Stimulated activated CD4-positive, alpha-beta T cell treated with anti-CD3 and anti-CD28 coated beads, Interleukin-4, amount 100 ng/mL, for 24 hours (primary cell): ENCODE measurements at places on chromosomes 13 and 19.
A peak's percentile ranks its signal among the peaks of the same experiment; 100 is the strongest.

DNA sequence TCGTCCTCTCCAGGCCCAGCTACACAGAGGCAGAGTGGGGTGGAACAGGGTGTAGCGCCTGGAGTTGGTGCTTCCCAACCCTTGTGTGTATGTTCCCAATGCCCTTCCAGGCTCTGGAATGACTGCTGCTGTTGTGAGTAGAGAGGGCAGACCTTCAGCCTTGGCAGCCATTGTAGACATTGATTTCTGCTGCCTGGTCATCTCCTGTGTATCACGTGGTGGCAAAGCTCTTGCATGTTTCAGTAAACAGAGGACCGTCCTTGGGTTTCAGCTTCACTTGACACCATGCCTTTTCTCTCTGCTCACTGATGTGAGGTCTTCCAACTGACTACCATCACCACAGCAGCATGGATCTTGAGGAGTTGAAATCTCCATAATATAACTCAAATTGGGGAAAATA, 397.9 kb downstream of the COG6 start:
- no peak for DNase-seq

- DNase-seq: no peak
Observed at GRCh38 chr13:98099627-98100026, 43.3 kb upstream of the FARP1 start.

GRCh38 chr13:79429309-79429708, 23.3 kb upstream of the RBM26 start:
- no peak for DNase-seq

DNA sequence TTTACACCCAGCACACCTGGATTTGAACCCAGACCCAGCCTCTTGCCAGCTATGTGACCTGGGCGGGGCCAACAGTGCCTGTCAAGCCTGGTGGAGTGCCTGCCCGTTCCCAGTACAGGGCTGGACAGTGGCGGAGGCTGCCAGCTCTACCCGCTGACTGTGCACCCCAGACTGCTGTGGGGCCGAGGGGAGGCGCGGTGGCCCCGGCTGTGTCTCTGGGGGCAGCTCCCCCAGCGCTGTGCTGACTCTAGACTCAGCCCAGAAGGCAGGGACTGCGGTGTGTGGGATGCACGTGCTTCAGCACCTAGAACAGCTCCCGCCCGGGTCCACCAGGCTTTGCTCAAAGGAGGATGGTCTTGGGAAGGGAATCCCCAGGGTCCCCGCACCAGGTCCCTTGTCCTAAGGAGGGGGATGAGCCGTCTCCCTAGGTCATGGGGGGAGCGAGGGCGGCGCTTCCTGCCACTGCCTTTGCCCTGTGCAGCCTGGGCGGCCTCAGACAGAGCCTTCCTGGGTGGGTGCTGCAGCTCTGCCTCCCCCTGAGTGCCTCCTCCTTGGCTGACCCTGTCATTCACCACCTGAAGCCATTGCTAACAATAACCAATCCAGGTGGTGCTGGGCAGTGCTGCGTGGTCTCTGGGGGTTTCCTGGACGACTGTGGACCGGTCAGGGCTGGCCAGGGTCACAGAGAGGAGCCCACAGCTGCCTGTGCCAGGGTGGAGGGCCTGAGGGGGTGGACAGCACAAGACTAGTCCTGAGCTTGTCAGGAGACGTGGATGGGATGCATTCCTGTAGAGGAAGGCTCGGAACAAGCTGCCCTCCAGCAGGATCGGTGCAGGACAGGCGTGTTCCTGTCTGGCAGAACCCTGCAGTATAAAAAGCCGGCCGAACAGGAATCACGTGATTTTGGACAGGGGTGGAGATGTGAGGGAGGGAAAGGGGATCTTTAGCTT, 18.6 kb downstream of the TMEM255B start:
- no peak for DNase-seq

DNA sequence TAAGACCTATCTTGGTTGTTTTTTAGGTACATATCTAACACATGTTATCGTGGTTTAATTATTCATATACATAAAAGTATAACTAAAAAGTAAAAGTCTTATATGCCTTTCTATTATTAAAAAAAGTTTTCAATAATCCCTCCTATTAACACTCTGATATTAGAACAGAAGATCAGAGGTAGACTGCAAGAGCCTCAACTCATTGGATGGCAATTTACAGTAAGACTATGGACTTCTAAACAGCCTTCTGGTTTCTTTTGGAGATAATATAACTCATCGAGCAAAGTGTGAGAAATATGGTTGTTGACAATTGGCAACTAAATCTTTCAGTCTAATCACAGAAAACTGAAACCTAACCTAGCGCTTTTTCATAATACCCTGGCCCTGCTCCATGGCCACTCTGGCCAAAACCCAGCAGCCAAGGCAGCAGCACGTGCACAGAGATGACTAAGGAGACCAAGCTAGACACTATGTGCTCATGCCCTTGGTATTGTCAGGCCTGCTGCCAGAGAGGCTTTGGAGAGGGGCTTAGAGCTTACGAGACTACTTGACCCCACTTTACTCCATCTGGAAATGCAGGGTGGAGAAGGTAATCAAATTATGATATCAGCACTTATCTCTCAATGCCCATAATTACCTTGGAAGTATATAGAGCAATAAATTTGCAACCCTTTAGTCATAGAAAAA, 40.6 kb upstream of the EEF1AKMT1 start:
- DNase-seq: no peak

GRCh38 chr19:41398050-41398418, 416 bp downstream of the BCKDHA start:
- DNase-seq: no peak

DNA sequence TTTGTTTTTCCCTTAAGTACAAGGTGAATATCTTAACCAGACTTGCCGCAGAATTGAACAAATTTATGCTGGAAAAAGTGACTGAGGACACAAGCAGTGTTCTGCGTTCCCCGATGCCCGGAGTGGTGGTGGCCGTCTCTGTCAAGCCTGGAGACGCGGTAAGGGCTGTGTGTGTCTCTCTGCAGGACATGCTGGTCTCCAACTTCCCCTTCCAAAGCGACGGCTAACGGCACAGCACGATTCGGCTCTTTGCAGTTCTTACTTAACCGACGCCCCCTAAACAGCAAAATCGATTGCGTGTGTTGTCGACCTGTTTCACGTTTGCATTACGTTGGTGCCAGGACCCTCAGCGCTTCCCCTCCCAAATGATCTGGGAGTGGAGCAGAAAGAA, 73.2 kb downstream of the GGACT start:
- DNase-seq: no peak

DNA sequence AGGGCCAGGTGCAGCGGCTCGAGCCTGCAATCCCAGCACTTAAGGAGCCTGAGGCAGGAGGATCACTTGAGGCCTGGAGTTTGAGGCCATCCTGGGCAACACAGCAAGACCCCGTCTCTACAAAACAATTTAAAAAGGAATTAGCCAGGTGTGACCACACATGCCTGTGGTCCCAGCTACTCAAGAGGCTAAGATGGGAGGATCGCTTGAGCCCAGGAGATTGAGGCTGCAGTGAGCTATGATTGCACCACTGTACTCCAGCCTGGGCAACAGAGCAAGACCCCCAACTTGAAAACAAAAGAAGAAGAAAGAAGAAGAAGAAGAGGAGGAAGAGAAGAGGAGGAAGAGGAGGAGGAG, 47.7 kb downstream of the LATS2 start:
- DNase-seq: no peak

DNA sequence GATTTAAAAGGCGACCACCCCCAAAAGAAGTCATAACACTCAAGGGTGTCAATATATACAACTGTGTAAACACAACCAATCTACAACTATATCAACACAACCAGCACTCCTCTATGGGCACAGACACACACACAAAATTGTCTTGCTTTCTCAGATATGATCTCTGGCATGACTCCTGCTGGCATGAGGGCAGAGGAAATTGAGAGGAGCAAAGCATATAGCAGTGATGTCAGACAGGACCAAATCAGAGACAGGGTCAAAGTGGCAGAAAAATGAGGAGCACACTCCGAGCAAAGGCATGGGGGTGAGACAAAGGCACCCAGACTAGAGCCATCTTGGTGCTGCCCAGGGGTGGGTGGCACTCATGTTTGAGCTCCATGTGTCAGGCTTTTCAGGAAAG, 9.6 kb downstream of the IRGQ start:
- DNase-seq: no peak

DNA sequence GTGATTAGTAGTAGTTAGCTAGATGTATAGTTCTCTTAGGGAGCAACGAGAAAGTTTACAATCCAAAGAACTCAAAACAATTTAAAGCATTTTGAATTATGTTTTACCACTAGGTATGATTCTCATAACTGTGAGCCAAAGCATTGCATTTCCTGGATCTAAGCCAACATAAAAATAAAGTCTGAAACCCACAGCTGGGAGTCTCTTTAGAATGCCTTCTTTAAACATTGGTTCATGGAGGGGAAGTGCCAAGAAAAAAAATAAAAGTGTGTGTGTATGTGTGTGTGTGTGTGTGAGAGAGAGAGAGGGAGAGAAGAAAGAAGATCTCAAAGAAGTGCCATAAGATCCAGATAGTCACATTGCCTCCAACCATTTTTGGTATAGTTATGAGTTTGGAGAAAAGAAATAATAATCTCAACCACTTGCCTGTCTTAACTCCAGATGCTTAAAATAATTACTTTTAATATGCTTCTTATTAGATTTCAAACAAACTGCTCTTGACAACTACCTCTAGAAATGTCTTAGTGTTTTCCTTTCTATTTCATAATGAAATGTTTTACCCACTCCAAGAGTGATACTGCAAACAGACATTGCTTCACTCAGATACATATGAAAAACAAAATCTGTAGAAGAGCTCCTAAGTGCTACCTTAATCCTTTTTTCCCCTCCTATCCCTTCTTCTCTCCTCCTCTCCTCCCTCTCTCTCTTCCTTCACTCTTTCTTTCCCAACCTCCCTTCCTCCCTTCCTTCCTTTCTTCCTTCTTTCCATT, 554.1 kb downstream of the KCTD12 start:
- no peak for DNase-seq

DNA sequence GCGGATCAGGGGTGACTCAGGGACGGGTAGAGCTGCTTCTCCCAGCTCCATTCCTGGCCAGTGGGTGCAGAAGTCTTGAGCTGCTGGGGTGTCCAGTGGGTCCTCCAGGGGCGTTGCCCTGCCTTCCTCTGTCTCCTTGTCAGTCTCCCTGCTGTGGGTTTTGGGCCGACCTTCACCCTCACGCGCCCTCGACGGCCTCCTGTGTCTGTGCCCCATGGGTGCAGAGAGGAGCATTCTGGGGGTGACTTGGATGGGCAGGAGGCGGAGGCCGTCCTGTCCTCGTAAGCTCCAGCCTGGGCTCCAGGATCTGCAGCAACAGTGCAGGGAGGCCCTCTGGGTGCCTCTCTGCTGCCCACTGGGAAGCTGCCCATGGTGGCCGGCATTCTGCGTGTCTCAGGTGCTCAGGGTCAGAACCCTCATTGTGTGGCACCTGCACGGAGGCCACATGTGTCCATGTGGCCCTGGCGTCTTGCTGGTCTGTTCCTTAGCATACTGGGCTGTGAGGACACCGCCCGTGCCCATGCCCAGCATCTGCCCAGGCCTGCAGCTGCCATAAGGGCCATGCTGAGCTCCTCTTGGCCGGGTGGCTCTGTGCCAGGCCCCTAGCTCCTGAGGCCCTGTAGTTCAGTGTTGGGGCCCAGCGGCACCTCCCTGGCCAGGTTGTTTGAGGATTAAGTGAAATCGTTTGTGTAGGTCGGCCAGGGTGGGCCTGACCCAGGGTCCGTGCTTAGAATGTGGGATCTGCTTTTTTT, 17.3 kb downstream of the DOT1L start:
- no peak for DNase-seq

DNA sequence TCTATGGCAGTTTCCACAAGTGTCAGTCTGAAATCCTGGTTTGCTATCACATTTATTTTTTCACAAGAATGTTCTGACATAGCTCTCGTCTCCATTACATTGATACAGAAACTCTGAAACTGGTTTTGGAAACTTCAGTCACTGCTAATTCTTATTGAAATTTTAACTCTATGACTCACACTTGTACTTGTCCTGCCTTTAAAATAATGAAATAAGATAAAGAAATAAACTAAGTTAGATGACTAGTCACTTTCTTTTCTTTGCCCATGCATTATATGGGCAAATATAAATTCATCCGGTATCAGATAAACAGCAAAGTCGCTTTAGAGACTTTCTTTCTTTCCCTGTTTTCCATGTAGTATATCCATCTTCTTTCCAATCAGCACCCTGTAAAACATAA, 257.5 kb downstream of the PCDH9 start:
- no peak for DNase-seq

- no peak for DNase-seq
Observed at GRCh38 chr19:12834566-12834943, at the start of gene RTBDN. Gene RTBDN (minus strand): TSS chr19:12834579. CDS start chr19:12829979, 4,600 bp downstream.

GRCh38 chr19:41802770-41803169, 6.4 kb downstream of the CEACAM3 start:
- no peak for DNase-seq

- peak; percentile 83 for DNase-seq
Observed at GRCh38 chr19:29665215-29665825, at the start of gene PLEKHF1. Gene PLEKHF1 (plus strand): TSS chr19:29665461. CDS start chr19:29673840, 8,379 bp downstream.

GRCh38 chr13:50950849-50951248, 41.3 kb downstream of the RNASEH2B start:
- no peak for DNase-seq

- DNase-seq: no peak
Observed at GRCh38 chr19:10965398-10965797, 4.6 kb downstream of the SMARCA4 start.

- no peak for DNase-seq
Observed at GRCh38 chr13:89457977-89458376, 1786.8 kb downstream of the SLITRK5 start.

DNA sequence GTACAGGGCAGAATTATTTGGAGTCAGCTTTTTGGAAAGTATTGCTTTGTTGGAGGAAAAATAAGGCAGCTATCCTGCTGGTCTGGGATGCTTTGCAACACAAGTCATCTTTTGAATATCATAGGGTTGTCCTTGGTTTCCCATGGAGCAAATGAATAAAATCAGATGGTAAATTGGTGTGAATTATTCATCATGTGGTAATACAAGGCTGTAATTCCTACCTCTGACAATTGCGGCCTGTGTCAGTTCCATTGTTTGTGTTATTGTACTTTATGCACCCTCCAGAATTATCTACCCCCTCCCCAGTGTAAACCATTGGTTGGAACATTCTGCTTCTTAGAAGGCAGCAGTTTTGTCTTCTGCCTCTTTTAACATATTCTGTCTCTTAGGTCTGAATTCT, 46.2 kb downstream of the RNASEH2B start:
- no peak for DNase-seq

DNA sequence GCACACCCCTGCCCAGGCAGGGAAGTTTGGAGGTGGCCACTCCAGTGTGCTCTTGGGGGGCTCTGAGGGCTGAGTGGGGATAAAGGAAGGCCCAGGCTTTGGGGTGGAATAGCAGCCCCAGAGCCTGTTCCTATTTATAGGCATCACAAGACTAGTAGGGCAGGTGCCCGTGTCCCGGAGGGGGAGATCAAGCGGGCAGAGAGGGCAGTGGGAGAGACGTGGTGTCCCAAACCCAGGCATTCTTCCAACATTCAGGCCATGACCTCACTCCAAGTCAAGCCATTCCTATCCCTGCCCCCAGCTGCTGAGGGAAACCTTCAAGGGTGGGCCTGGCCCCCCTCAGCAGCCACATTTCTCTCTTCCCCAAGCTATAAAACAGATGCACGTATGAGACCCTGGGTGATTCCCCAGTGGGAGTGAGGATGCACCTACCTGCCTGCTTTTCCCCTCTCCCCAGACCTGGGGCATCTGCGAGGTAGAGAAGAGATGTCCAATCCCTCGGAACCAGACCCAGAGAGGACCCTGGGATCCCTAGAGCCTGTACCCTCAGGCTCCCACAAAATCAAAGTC, 3.9 kb downstream of the WIZ start:
- no peak for DNase-seq
